ENCODE measurements at places on chromosomes 7 and 10.

DNA sequence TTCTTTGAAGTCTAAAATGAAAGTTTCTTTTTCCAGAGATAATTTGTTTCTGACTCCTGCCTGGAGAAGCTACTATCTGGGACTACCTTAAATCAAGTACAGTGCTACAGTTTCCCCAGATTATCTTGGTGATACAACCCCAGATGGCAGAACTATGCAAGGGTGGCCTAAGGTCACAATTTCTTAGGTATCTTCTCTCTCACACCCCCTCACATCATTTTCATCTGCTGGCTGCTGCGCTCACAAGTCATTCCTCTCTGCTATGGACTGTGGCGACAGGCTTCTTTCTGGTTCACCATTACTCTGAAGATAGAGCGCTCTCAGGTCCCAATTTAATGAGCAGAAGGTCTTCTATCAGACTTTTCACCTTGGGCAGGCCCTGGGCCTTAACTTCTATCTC lies 9.1 kb upstream of the PRPS1L1 start:
- no peak for DNase-seq

DNA sequence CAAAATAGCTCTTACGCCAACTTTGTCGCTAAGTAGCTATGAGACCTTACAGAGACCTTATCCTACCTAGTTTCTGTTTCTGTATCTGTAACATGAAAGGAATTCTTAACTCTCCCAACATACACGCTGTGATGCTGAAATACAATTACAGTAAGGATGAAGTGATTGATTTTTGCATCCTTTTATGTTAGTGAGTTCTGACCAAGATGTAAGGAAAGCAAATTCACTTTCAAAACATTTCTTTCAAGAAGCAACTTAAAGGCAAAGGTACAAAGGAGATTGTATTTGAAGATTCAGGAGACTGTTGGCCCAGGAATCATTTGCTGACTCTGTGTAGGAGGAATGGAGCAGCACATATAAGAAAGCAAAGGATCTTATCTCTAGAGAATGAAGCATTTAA lies 7.1 kb upstream of the ANK3 start:
- DNase-seq = no peak

DNA sequence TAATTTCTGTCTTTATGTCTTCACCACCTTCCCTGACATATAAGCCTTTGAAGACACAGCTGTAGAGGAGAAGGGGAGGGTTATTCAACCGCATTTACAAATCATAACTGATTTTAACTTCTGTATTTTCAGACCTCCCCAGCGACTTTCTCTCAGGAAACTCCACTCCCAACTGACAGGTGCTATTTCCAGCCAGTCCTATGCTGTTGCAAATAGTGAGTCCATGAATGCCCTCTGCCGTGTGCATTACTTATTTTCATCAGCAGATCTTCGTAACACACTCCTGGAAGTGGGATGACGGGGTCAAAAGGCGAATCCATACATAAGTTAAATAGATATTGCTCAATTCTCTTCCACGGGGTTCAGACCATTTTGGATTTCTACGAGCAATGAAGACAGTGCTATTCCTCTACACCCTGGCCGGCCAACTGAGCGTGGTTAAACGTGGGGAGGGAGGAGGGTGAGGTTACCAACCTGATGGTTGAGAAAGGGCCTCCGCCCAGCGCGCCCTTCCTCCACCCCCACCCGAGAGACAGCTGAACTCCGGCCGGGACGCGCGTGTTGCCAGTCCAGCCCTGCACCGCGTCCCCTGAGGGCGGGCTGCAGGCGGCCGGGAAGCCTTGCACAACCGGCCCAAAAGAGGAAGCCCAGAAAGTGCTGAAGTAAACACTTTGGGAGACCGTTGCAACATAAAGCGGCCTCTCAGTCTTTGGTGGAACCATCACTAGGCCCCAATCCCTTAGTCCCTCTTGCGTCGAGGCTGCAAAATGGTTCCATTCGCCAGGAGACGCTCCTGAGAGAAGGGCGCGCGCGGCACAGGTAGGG lies at the start of gene APBB1IP:
Gene APBB1IP, plus strand, starts transcription at position 705 of the 825 bp plus-strand sequence. CDS start 53,986 bp downstream, outside the sequence.
- DNase-seq = no peak

DNA sequence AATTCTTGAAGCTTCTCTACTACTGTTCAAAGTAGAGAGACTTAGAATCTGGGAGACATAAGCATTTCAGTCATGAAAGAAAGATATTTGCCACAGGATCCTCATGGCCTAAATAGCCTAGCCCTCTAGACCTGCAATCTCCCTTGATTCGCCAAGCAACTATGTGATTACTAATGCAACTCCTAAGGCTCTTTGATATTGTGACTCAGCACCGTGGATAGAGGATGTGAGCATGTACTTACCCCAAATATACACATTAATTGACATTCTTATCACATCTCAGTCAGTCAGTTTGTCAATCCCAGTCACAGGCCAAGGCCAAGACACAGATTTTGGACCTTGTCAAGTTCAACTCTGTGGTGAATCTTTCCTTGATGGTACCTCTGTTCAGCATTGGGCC lies 42.6 kb downstream of the GPR37 start:
- no peak for DNase-seq
